CD8-positive, alpha-beta memory T cell (primary cell): ENCODE measurements at places on chromosomes 3 and 15.
A peak's percentile ranks its signal among the peaks of the same experiment; 100 is the strongest.

GRCh38 chr3:106965307-106965706 lies 411.9 kb upstream of the CCDC54 start:
- no peak overlapping the region for H3K4me3 ChIP-seq
- no peaks in the 10 kb centered on the region for H3K4me1 ChIP-seq
- H3K27me3 ChIP-seq = no peaks in the 10 kb centered on the region
- H3K27ac ChIP-seq = no peak overlapping the region

DNA sequence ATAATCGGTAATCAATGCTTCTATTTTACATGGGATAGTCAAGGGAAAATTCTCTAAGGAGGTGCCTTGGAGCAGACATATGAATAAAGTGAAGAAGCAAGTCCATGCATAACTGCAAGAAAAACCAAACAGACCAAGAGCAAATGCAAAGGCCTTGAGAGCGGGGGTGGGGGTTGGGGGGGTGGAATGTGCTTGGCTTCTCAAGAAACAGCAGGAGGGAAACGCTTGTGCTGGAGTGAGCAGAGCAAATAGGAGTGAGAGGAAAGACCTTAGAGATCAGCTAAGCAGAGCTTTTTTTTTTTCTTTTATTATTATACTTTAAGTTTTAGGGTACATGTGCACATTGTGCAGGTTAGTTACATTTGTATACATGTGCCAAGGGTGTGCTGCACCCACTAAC lies 260.8 kb downstream of the ARPP21 start:
- H3K27me3 ChIP-seq = no peaks in the 10 kb centered on the region
- H3K4me1 ChIP-seq = no peaks in the 10 kb centered on the region
- H3K4me3 ChIP-seq = no peak overlapping the region

DNA sequence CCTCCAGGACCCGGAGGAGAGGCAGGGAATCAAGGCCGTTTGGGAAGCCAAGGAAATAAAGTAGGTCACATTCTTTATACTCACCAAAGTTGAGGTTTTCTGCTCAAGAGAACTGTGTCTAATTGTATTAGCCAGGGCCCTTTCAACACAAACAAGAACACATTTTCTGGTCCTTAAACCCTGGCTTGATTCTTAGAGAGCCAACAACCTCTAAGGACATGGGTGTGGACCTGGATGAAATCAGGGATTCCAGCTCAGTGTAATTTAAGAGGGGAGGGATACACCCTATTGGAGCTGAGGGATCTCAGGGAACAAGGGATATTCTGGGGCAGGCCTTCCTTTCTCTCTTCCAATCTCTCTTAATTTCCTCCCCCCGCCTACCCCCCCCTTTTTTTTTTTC lies 104.8 kb downstream of the COL6A6 start:
- no peaks in the 10 kb centered on the region for H3K27me3 ChIP-seq
- no peak for DNase-seq
- no peaks in the 10 kb centered on the region for H3K36me3 ChIP-seq
- no peak overlapping the region for H3K4me3 ChIP-seq

GRCh38 chr3:175428466-175428865 lies 569.3 kb downstream of the NAALADL2 start:
- no peak overlapping the region for H3K4me3 ChIP-seq
- no peaks in the 10 kb centered on the region for H3K4me1 ChIP-seq
- H3K27ac ChIP-seq = no peak overlapping the region

- no peak overlapping the region for H3K27ac ChIP-seq
- H3K4me3 ChIP-seq = no peak overlapping the region
These were observed 25.1 kb downstream of the FSTL1 start for GRCh38 chr3:120425572-120426250.

DNA sequence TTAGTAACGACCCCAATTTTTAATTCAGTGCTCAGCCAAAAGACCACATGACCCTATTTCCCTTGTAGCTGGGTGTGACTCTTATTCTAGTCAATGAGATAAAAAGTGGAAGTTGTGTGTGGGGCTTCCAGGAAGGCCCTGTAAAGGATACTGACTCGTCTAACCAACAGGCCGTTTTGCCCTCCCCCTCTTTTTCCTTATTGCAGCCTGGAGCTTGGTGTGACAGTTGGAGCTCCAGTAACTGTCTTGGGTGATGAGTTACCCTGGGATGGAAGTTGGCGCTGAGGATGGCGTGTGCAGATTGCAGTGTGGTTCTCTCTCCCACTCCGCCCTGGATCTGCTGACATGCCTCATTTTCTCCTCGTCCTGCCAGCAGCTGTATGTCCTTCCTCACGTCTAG lies 209.3 kb upstream of the PROK2 start:
- H3K36me3 ChIP-seq = no peaks in the 10 kb centered on the region
- H3K27ac ChIP-seq = no peak overlapping the region
- H3K27me3 ChIP-seq = no peaks in the 10 kb centered on the region
- DNase-seq = no peak
- no peaks in the 10 kb centered on the region for H3K4me1 ChIP-seq

DNA sequence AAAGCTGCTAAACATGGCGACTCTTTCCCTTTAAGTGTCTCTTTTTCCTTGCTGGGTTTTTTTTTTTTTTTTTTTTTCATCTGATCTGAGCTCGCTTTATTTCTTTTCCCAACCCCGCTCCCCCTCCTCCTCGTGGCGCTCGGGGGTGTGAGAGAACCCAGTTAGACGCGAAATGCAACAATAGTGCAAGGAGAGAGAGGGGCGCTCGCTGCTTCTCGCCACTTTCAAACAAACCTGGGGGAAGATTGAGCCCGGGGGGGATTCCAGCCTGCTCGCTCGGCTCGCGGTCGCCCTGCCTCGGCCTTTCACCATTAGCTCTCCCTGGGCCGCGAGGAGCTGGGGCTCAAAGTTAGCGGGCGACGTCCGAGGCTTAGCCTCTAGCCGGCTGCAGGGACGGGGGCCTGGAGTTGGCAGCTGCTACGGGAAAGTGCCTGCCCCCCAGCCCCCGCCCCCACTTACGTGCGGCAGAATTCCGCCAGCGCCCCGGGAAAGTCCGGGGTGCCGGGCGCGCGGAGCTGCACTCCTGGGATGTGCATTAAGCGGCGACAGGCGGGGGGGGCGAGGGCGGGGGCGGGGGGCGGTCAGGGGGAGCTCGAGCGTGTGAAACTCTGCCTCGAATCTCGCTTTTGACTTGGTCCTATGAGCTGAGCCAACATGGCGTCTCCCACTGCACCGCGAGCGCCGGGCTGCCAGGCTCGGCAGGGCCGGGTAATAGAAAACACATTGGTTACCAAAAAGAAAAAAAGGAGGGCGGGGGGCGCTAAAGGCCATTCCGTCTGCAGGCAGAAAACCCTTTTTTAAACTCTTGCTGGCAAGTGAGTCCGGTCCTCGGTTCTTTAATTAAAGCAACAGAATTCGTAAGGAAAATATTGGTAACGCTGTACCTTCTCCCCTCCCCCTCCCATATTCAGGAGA lies 10.4 kb downstream of the NR2F2 start:
- H3K4me3 ChIP-seq = no peak overlapping the region
- no peak for DNase-seq
- H3K4me1 ChIP-seq = no peaks in the 10 kb centered on the region
- no peaks in the 10 kb centered on the region for H3K36me3 ChIP-seq

DNA sequence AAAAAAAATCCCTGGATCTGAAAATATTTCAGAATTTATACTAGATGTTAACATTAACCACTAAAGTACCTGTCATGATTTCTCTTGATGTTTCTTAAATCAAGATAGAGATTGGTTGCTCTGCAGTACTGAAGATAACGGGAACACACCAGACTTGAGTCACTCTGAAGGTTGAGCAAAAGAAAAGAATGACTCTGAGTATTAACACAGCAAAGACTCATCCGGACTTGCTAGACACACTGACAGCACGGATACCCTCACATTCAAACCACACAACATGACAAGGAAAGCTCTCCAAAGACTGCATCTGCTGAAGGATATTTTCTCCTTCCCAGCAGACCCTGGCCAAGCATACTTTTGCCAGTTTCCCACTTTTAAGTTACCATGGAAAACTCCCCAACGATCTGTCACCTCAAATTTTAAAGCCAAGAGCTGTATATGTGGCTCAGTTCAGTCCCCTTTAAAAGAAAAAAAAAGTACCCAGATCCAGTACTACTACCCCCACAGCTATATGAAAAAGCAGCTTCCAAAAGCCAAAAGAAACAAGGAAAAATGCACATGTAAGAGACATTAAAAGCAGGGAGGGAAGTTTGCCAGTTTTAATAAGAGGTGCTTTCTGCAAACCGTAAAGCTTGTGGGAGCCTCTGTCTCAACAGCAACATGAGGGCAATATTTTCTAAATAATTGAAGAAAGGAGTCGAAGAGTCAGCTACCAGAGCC lies 8.3 kb downstream of the EOGT start:
- no peaks in the 10 kb centered on the region for H3K27me3 ChIP-seq
- no peaks in the 10 kb centered on the region for H3K4me1 ChIP-seq
- peaks cover 4% of the 10 kb centered on the region for H3K36me3 ChIP-seq
- no peak for DNase-seq

DNA sequence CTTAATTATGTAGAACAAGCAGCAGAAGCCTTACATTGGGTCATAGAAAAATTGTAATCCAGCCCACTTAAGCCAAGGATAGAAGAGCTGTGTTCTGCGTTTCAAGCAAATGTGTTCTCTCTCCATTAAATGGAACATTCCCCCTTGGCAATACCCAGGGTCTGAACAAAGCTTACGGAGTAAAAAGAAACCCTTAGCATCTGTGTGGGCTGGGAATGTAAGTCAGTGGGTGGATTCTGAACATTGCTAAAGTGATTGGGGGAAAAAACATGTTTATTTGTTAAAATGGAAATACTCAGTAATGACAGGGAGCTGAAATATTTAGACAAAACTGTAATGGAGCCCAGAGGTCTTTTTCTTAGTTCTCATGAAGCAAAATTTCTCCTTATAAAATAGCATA lies 147.4 kb downstream of the DUT start:
- no peak overlapping the region for H3K4me3 ChIP-seq
- H3K27me3 ChIP-seq = no peaks in the 10 kb centered on the region
- H3K4me1 ChIP-seq = no peaks in the 10 kb centered on the region
- no peaks in the 10 kb centered on the region for H3K36me3 ChIP-seq
- no peak overlapping the region for H3K27ac ChIP-seq

DNA sequence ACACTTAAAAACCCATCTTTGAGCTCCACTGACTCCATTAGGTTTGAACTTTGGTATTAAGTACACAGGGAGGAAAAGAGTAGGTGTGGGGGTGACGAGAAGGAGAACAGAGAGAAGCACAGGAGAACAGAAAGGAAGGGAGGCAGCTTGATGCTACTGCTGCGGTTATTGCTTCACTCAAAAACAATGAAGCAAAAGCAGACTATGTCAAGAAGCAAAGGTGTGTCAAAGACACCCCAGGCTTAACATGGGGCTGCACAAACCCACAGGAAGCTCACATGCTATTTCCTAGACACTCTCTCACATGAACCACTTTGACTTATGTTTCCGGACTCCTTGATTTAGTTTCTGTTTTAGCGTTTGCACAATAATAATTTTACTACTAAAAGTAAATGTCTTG lies 961.0 kb upstream of the CFAP20DC start:
- peak overlapping the region; percentile 2 for H3K27ac ChIP-seq
- no peaks in the 10 kb centered on the region for H3K36me3 ChIP-seq
- DNase-seq = peak; percentile 26
- H3K4me1 ChIP-seq = peaks cover 91% of the 10 kb centered on the region
- H3K4me3 ChIP-seq = peak overlapping the region; percentile 40

GRCh38 chr3:82011336-82011735 lies 249.9 kb upstream of the GBE1 start:
- no peaks in the 10 kb centered on the region for H3K36me3 ChIP-seq
- H3K4me3 ChIP-seq = no peak overlapping the region
- no peak overlapping the region for H3K27ac ChIP-seq
- no peak for DNase-seq
- H3K27me3 ChIP-seq = no peaks in the 10 kb centered on the region

DNA sequence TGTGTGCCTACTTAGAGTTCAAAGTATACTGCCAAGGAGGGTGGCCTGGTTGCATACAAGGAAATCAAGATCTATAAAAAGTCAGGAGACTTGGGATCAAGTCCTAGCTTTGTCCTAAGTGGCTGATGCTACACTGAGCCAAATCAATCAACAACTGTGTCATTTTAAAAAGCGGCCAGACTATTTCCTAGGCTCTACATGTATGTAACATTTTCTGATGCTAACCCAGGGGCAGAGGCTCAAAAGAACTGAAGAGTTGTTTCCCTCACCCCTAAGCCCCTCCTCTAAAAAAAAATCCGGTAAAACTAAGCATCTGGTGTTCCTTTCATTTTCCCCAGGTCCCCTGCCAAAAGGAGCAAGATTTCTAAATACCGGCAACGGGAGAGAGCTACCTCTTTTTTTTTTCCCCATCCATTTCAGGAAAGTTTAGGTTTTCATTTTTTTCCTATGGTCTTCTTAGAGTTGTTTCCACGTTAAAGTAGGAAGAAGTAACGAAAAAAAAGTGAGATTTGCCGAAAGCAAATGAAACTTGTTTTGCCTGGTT lies 18.8 kb upstream of the CHD2 start:
- peak overlapping the region; percentile 51 for H3K4me3 ChIP-seq
- peaks cover 56% of the 10 kb centered on the region for H3K4me1 ChIP-seq
- H3K27ac ChIP-seq = peak overlapping the region; percentile 76
- H3K27me3 ChIP-seq = no peaks in the 10 kb centered on the region
- H3K36me3 ChIP-seq = peaks cover 8% of the 10 kb centered on the region

DNA sequence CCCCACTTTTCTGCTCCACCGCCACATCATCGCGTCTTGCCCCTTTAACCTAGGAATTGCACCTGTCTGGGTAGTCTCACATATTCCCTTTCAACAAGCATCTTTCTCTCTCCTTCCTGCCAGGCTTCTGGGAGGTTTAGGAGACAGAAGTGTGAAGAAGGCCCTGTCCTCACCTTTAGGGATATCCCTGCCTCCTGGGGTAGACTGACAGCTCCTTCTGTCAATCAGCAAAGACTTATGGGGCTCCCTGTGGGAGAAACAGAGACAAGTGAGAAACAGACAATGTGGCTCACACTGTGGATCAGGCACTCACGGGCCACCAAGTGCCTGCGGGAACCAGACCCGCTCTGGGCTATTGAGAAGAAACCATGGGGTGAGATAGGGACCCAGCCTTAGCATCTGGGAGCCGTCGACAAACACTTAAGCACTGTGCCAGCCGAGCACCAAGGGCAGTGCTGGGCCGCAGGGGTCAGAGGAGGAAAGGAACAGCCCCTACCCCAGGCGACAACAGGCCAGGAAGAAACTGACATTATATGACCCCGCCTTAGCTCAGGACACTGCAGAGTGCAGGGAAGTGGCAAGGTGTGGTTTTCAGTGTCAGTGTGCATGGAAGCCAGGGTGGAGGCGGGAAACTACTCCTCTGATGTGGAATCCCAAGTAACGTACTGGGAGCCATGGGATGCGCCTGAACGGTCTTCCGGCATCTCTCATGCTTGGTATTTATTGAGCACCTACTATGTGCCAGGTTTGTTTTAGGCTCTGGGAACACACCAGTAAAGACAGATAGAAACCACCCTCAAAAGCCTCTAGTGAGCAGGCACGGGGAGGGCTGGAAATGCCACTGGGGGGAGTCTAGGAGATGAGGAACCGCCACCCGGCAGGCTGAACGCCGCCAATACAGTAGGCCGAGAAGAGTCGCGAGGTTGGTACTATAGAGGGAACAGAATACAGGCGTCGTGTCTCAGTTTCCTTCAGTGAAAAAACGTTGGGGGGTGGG lies 1.8 kb downstream of the EFCC1 start:
- peaks cover 16% of the 10 kb centered on the region for H3K4me1 ChIP-seq
- peaks cover 14% of the 10 kb centered on the region for H3K27me3 ChIP-seq
- no peak overlapping the region for H3K4me3 ChIP-seq
- no peak for DNase-seq
- no peak overlapping the region for H3K27ac ChIP-seq
- H3K36me3 ChIP-seq = no peaks in the 10 kb centered on the region

- no peak overlapping the region for H3K4me3 ChIP-seq
- H3K36me3 ChIP-seq = no peaks in the 10 kb centered on the region
- H3K27me3 ChIP-seq = no peaks in the 10 kb centered on the region
- no peak for DNase-seq
- peaks cover 42% of the 10 kb centered on the region for H3K4me1 ChIP-seq
- no peak overlapping the region for H3K27ac ChIP-seq
These were observed 3.4 kb downstream of the IFT57 start for GRCh38 chr3:108218811-108219210.
